RCC 7860 (cell line): ENCODE measurements at places on chromosomes 3 and 15.

DNA sequence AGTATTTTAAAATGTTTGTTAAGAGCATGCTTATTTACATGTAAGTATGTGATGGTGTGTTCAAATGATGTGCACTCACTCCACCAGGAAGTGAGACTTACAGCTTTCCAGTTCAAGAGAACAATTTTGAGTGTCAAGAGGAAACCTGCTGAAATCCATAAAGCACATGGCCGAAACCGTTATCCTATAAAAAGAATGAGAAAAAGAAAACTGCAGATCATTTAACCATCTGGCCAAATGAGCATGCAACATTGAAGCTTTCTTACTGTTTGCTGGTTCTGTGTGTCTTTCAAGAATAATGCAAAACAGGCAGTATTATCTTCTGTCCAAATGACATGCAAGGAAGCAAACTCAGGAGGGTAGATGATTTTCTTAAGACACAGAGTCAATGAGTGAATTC lies 26.3 kb downstream of the GABRR3 start:
- no peak for DNase-seq

- DNase-seq, result peak; percentile 83
Measured at GRCh38 chr15:74201710-74202420, 722 bp downstream of the STRA6 start.

DNA sequence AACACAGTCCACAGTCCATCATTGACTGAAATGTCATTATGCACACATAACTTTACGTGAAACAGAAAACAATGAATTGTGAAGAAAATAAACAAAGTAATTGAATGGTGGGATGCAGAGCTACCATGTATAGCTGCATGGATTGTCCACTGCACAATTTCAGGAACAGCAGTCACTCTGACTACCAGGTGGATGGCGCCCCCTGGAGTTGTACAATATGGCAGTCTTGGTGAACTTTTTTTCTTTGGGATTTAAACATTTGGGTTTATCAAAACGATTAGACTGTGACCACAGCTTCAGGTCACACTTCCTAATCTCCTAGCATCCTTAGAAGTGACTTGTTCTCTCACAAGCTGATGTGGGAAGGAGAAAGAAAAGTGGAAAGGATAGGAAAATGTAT lies 48.9 kb upstream of the TCF12 start:
- peak; percentile 30 for DNase-seq

GRCh38 chr15:77295446-77295845 lies 124.5 kb downstream of the PEAK1 start:
- no peak for DNase-seq

- DNase-seq, result no peak
Measured at GRCh38 chr15:72790302-72790910, 6.8 kb upstream of the ADPGK start.

- DNase-seq, result peak; percentile 60
Measured at GRCh38 chr3:4720316-4721075, 227.3 kb downstream of the ITPR1 start.

GRCh38 chr3:188390343-188390718 lies 236.4 kb downstream of the LPP start:
- DNase-seq, result no peak
